ENCODE measurements at places on chromosomes 13 and 19. TPM values are rescaled to one million over a fixed set of nuclear protein-coding genes. Genes with fewer than 3 reads are reported as not detected.

Gene PTGER1
- not detected for total RNA-seq

Gene ADM5
- total RNA-seq: not detected

Gene C19orf67
- total RNA-seq: not detected

- no peaks in the 10 kb centered on the region for H3K27me3 ChIP-seq
- H3K36me3 ChIP-seq: peaks cover 4% of the 10 kb centered on the region
- H3K4me1 ChIP-seq: peaks cover 4% of the 10 kb centered on the region
- no peak overlapping the region for H3K27ac ChIP-seq
- peak; percentile 69 for DNase-seq
Measured at GRCh38 chr19:19145684-19146608, 7.7 kb upstream of the TMEM161A start.

- H3K27me3 ChIP-seq: no peaks in the 10 kb centered on the region
- H3K4me3 ChIP-seq: no peak overlapping the region
- DNase-seq: peak; percentile 4
- H3K27ac ChIP-seq: no peak overlapping the region
- peaks cover 5% of the 10 kb centered on the region for H3K4me1 ChIP-seq
Measured at GRCh38 chr19:29040951-29041350, 172.0 kb downstream of the UQCRFS1 start.

Gene SHANK1
- total RNA-seq: not detected

DNA sequence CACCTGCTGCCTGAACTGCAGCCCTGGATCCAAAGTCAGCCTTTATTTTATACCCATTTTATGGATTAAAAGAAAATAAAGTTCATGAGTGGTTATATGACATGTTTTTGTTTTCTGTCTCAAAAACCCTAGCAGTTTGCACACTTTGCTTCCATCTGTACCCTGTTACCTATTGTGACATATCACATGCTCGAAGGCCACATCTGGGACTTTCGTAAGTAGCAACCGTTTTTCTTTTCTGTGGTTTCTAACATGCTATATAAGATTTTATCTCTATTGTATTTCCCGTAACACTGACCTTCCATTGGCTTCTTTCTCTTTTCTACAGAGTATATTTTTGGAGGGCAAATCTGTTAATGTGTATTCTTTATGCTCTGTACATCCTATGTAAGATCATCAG, 1007.2 kb downstream of the PCDH9 start:
- no peaks in the 10 kb centered on the region for H3K4me1 ChIP-seq
- H3K27me3 ChIP-seq: no peaks in the 10 kb centered on the region
- no peak overlapping the region for H3K27ac ChIP-seq
- DNase-seq: no peak
- H3K36me3 ChIP-seq: no peaks in the 10 kb centered on the region
- H3K4me3 ChIP-seq: no peak overlapping the region

- H3K4me3 ChIP-seq: no peak overlapping the region
- no peaks in the 10 kb centered on the region for H3K27me3 ChIP-seq
- DNase-seq: no peak
Measured at GRCh38 chr13:100459747-100460146, 128.8 kb downstream of the GGACT start.

DNA sequence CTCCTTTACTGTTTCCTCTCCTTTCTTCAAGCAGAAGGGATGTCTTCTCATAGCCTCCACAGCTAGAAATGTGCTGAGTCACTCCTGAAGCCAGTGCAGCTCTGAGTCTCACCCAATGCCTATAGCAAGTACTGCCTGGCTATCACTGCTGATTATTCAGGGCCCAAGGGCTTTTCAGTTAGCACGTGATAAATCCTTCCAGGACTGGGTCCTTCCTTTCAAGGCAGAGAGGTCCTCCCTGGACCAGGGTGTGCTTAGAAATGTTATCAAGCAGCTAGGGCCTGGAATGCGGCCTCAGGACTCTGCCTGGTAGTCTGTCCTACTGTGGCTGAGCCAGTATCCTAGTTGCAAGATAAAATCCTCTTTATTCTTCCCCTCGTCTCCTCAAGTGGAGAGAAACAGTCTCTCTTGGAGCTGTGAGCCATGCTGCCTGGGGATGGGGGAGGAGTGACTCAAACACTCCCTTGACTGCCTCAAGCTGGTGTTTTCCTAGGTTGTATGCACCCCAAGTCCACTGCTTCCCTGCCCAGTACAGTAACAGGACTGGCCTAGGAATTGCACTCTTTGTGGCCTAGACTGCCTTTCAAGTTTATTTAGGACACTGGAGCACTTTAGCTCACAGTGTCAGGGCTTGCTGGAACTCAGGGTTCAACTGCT, 198.7 kb upstream of the SERP2 start:
- no peak overlapping the region for H3K4me3 ChIP-seq
- H3K4me1 ChIP-seq: no peaks in the 10 kb centered on the region
- DNase-seq: no peak
- H3K27me3 ChIP-seq: no peaks in the 10 kb centered on the region

DNA sequence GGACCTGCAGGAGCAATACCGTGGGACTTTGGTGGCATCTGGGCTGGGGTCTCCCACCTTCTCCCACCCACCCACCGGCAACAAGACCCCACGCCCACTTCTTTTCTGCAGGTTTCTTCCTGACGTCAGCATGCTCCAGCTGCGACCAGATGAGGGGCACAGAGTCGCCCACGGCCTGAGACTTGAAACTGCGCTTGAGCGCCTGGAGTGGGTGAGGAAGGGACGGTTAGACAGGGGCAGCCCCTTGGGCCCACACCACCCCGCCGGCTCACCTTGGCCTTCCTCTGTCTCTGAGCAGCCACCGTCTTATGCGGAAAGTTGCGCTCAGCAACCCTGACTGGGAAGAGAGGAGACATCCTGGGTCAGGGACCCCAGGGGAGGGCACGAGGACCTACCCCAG, 2.2 kb downstream of the GARIN5B start:
- H3K36me3 ChIP-seq: no peaks in the 10 kb centered on the region
- no peak overlapping the region for H3K4me3 ChIP-seq
- no peaks in the 10 kb centered on the region for H3K4me1 ChIP-seq

- peak overlapping the region; percentile 91 for H3K27ac ChIP-seq
- no peaks in the 10 kb centered on the region for H3K27me3 ChIP-seq
- peaks cover 5% of the 10 kb centered on the region for H3K4me1 ChIP-seq
- peak overlapping the region; percentile 29 for H3K4me3 ChIP-seq
Measured at GRCh38 chr13:32585550-32586079, 637 bp upstream of the PDS5B start.

Gene SSC5D
- total RNA-seq: 2.1 TPM

DNA sequence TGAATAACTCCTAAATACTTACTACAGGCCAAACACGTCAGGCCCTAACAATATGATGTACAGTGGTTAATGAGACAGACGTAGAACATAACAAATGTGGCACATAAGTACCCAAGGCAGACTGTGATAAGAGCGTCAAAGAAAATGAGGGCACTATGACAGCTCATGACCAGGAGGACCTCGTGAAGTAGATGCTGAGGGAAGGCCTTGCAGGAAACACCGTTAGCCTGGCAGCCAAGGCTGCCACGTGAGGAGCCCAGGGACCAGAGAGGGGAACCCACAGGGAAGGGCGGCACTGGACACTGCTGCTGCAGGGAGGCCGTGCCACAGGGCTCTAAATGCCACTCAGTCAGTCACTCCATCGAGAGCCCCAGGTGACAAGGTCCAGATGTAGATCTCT, 5.7 kb downstream of the TUBGCP3 start:
- H3K27me3 ChIP-seq: no peaks in the 10 kb centered on the region
- H3K4me3 ChIP-seq: no peak overlapping the region
- DNase-seq: no peak
- H3K4me1 ChIP-seq: peaks cover 3% of the 10 kb centered on the region
- no peak overlapping the region for H3K27ac ChIP-seq

- H3K27me3 ChIP-seq: no peaks in the 10 kb centered on the region
- peaks cover 43% of the 10 kb centered on the region for H3K4me1 ChIP-seq
- H3K4me3 ChIP-seq: no peak overlapping the region
- H3K27ac ChIP-seq: peak overlapping the region; percentile 93
Measured at GRCh38 chr19:19459073-19459472, 53.6 kb downstream of the GATAD2A start.

DNA sequence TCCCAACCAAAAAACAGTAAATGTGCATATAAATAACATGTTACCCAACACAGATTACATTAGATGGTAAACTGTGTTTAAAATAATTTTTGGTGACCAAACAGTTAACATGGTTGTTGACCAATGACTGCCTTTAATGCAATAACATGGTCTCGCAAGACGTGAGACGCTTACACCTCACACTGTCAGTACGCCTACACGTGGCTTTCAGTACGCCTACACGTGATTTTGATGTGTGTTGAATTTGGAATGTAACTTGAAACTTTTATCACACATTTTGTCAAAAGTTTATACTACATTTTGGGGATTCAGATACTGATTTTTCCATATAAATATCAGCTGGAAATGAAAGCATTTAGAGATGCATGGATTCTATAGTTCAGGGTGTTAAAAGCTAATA, 32.0 kb downstream of the SLC7A9 start:
- H3K4me1 ChIP-seq: no peaks in the 10 kb centered on the region
- no peak for DNase-seq
- H3K27me3 ChIP-seq: no peaks in the 10 kb centered on the region
- no peak overlapping the region for H3K27ac ChIP-seq
- H3K36me3 ChIP-seq: no peaks in the 10 kb centered on the region

DNA sequence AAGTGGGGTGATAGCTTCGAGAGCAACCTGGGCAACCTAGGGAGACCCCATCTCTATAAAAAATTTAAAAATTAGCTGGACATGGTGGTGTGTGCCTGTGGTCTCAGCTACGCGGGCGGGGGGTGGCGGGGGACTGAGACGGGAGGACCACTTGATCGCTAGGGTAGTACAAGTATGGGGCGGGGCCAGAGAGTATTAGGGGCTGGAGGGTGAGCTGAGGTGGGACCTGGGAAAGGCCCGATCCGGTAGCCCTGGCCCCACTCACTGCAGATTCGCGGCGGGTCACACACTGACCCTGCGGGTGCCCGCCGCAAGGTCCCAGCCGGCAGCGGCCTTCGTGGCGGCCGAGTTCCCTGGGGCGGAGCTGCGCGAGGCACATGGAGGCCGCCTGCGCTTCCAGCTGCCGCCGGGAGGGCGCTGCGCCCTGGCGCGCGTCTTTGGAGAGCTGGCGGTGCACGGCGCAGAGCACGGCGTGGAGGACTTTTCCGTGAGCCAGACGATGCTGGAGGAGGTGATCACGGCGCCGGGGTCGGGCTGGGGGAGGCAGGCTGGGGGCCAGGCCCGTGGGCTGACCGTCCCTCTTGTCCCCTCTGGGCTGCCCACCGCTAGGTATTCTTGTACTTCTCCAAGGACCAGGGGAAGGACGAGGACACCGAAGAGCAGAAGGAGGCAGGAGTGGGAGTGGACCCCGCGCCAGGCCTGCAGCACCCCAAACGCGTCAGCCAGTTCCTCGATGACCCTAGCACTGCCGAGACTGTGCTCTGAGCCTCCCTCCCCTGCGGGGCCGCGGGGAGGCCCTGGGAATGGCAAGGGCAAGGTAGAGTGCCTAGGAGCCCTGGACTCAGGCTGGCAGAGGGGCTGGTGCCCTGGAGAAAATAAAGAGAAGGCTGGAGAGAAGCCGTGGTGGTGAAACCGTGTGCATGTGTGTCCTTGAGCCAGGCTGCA, 2.0 kb upstream of the ARHGAP45 start:
- no peaks in the 10 kb centered on the region for H3K36me3 ChIP-seq
- peak; percentile 59 for DNase-seq
- peaks cover 3% of the 10 kb centered on the region for H3K4me1 ChIP-seq
- peaks cover 11% of the 10 kb centered on the region for H3K27me3 ChIP-seq
- H3K27ac ChIP-seq: no peak overlapping the region

- no peak for DNase-seq
- no peaks in the 10 kb centered on the region for H3K36me3 ChIP-seq
- H3K27ac ChIP-seq: no peak overlapping the region
- no peaks in the 10 kb centered on the region for H3K27me3 ChIP-seq
- H3K4me3 ChIP-seq: no peak overlapping the region
- peaks cover 5% of the 10 kb centered on the region for H3K4me1 ChIP-seq
Measured at GRCh38 chr19:43438291-43439031, 23.8 kb downstream of the TEX101 start.

- DNase-seq: no peak
- H3K27ac ChIP-seq: no peak overlapping the region
- H3K27me3 ChIP-seq: no peaks in the 10 kb centered on the region
- no peaks in the 10 kb centered on the region for H3K36me3 ChIP-seq
Measured at GRCh38 chr13:72146816-72147215, 279.8 kb upstream of the DACH1 start.

DNA sequence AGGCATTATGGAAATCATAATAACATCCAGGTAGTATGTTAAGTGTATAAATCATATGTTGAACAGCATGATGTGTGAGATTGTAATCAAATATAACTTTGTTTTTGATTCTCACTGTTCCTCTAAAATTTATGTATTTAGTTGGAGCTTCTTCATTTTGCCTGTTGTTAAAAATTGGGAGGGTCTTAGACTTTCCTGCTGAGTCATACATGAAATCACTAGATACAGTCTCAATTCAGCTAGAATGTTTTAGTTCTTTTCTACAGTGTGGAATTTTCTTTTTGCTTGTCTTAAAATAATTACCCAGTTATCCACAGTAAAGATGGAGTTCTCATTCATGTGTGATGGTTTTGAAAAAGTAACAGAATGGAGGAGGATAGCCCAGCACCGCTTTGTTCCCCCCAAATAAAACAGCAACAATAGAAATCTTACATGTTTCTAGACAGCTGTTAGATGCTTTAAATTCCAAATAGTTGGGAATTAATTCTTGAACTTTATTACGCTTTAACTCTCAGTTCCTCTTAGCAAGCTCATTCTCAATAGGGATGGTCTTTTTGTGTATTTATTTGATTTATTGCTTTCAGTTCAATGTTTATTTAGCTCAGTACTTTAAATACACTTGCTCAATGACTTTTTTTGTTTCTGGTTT, 109.5 kb downstream of the PDS5B start:
- no peaks in the 10 kb centered on the region for H3K4me1 ChIP-seq
- peak overlapping the region; percentile 21 for H3K27ac ChIP-seq
- no peaks in the 10 kb centered on the region for H3K36me3 ChIP-seq
- DNase-seq: no peak

Gene PSG2
- total RNA-seq: not detected

- no peak overlapping the region for H3K27ac ChIP-seq
- no peaks in the 10 kb centered on the region for H3K36me3 ChIP-seq
- DNase-seq: no peak
- no peak overlapping the region for H3K4me3 ChIP-seq
- H3K4me1 ChIP-seq: no peaks in the 10 kb centered on the region
Measured at GRCh38 chr13:42592915-42593900, 19.3 kb downstream of the TNFSF11 start.

GRCh38 chr19:56101095-56101494, 20.0 kb downstream of the ZNF787 start:
- peaks cover 9% of the 10 kb centered on the region for H3K36me3 ChIP-seq
- no peaks in the 10 kb centered on the region for H3K27me3 ChIP-seq
- H3K4me3 ChIP-seq: no peak overlapping the region
- peaks cover 17% of the 10 kb centered on the region for H3K4me1 ChIP-seq
- no peak overlapping the region for H3K27ac ChIP-seq

- H3K4me1 ChIP-seq: peaks cover 6% of the 10 kb centered on the region
- no peaks in the 10 kb centered on the region for H3K27me3 ChIP-seq
- H3K27ac ChIP-seq: peak overlapping the region; percentile 58
Measured at GRCh38 chr19:33177417-33177979, 16.6 kb upstream of the LRP3 start.

Measured in thyroid gland (tissue), 4 donors.